Testis (tissue), 5 donors: ENCODE measurements at places on chromosomes 7 and 10.

DNA sequence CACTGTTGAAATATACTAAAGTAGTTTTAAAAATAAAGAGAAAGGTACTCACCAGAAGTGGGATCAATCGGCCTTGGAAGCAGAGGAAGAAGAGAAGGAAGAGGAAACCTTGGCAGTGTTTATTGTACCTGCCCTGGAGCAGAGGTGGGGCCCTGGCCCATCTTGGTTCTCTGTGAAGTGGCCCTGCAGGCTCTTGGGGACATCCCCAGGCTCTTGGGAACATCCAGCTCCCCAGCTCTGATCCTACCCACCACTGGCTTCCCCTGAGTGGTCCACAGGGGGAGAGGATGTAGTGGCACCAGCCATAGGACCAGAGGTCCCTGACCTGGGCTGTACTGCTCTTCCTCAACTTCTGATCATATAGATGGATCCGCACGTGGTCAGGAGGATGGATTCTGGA lies 22.3 kb upstream of the RET start:
- no peak for DNase-seq

DNA sequence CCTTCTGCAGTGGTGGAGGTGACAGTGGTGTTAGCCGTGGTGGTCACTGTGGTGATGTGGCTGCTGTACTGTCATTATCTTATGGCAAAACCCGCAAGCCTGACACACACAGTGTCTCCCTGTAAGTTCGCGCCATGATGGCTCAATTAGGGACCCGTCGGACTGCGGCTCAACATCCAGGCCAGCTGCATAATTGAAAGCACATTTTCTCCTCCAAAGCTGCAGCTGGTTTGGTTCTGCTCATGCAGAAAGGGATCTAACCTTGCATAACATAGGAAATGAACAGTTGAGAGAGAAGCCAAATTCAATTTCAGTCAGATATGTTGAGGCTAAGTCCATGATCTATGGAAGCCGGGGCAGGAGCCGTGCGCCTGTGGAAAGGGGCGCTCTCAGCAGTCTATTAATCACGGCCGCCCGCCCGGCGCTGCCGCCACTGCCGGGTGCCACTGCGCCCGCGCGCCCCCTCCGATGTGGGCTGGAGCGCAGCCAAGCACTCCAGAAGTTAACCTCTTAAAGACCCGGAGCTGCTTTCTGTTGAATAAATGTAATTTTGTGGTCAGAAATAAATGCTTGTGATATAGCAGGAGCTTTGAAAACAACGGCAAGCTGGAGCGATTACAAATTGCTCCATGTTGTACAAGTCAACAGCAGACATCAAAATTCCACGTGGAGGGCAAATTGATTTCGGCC lies 227.7 kb downstream of the CUX1 start:
- peak; percentile 32 for DNase-seq

GRCh38 chr10:129697463-129698247 lies 230.6 kb downstream of the MGMT start:
- DNase-seq, result no peak

- DNase-seq, result peak; percentile 21
Measured at GRCh38 chr7:121873289-121874194, 581 bp downstream of the PTPRZ1 start.

- peak; percentile 37 for DNase-seq
Measured at GRCh38 chr10:86523348-86523747, 1.8 kb upstream of the WAPL start.

DNA sequence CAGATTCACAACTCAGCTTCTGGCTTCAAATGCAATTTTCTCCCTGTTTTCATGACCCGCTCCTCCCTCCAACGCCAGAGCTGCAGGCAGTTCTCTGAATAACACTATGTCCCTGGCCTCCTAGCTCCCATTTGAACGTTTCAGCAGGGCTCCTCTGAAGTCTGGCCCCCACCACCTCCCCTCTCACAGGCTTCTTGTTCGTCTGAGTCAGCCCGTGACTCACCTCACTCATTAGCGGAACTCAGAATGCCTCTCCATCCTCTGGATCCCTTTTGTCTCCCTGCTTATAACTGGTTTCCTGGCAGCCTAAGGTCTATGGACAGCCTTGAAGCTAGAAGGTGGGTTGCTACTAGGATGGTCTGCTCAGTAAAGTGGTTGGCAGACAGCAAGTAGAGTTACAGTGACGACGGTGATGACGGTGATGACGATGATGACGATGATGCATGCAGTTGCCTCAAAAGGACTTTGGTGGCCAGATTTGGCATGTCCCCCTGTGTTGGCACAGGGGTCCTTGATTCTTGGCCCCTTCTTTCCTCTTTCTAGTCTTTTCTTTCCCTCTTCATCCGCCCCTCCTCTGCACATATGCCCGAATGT lies 83.3 kb upstream of the MKLN1 start:
- DNase-seq, result peak; percentile 84

DNA sequence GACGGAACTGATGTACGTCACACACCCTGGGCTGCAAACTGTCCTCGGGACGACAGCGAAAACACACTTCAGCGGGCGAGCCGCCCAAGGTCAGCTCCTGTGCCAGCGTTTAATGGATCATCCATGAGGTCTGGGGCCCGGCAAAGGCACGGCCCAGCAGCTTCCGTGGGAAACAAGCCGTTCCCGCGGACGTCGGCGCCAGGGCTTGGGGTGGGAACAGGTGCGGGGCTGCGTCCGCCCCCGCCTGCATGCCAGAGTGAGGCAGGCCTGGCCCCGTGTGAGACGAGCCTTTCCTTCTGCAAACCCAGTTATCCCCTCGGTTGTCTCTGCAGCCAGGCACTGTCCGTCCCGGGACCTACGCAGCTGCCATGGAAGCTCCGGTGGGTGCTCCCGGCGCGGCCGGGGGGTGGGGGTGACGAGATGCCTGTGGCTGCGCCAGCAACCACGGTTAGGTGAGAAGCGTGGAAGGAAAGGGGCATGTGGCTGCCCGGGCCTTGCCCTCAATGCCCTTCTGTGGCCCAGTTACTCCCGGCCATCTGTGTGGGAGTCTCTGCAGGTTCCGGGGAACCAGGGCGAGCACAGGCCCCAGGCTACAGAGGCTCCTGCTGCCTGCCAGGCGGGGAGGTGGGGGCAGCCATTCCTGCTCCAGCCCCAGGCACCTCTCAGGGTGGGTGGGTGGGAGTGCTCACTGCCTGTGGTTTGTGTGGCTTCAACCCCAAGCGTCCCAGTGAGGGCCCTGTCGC lies 42.2 kb upstream of the PDGFA start:
- peak; percentile 90 for DNase-seq

GRCh38 chr7:157457355-157458253 lies 120.8 kb downstream of the DNAJB6 start:
- no peak for DNase-seq

GRCh38 chr10:128926711-128927110 lies 540.3 kb upstream of the MGMT start:
- DNase-seq, result no peak

DNA sequence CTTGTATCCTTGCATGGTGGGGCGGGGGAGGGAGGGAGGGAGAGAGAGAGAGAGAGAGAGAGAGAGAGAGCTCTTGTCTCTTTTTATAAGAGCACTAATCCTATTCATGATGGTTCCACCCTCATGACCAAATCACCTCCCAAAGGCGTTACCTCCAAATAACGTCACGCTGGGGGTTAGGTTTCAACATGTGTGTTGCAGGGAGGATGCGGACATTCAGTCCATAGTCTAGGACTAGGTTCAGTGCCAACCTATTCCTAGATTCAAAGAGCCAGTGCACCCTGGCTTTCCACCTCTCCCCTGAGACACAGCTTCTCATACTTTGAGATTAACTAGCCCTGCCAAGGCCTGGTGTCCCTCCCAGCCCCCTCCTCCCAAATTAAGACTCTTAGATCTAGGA lies 123.0 kb downstream of the GRK5 start:
- DNase-seq, result no peak

DNA sequence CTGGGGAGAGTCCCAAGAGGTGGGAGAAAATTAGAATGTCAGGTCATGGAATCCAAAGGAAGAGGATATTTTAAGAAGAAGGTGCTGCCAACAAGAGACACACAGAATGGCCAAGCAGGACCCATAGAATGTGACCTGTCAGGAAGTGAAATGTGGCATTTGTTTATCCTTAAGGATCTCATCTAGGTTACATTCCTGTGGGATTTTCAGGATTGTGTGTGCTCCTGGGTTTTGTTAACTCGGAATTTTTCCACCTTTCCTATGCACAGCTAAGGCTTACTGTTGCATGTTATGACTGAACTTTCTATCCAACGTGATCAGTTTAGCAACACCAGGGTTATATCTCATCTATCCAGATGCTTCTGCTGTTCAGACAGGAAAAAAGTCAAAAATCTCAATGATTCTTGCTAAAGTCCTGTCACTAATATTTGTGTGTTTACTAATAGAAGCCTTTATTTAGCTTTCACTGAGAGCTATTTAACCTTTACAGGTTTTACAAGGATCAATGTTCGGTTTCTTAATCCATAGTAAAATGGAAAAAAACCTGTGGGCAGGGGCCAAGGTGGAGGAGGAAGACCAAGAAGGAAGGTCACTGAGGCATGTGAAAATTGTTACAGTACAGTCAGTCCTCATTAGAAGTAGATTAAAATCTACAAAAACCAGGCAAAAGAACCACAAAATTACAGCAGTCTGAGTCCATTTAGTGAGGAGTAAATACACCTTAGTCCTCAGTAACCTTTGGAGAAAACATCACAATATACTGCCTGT lies 437.8 kb upstream of the NPVF start:
- DNase-seq, result no peak

DNA sequence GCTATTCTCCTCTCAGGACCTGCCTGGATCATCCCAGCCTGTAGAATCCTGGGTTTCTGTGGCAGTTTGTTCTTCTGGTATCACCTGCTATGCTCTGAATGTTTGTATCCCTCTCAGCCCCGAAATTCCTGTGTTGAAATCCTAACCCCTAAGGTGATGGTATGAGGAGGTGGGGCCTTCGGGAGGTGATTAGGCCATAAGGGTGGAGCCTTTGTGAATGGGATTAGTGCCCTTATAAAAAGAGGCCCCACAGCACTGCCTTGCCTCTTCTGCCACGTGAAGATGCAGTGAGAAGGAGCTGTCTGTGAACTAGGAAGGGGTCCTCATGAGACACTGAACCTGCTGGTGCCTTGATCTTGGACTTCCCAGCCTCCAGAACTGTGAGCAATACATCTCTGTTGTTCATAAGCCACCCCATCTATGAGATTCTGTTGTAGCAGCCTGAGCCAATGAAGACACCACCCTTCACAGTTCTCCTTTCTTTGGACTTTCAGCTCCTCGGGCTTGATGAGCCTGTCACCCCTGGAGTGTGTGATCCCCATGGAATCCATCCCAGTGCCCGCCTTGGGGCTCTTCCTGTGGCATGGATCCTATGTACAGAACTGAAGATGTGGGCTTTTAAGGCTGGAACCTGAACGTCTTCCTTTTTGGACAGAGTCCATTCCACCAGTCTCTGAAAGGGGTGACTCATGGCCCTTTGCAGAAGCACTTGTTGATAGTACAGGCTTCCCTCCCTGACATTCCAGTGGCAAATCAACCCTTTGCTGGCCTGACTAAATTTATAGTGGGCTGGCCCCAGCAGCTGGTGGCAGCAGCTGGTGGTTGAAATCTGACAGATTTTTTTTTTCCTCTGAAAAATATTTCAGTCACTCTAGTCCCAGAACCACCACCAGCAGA lies 138.0 kb downstream of the TACC2 start:
- no peak for DNase-seq

GRCh38 chr10:57867241-57867640 lies 400.5 kb downstream of the IPMK start:
- no peak for DNase-seq

- no peak for DNase-seq
Measured at GRCh38 chr10:93876381-93876780, 17.4 kb upstream of the SLC35G1 start.

GRCh38 chr7:8154272-8154671 lies 107.7 kb downstream of the ICA1 start:
- no peak for DNase-seq

- DNase-seq, result no peak
Measured at GRCh38 chr7:10122551-10123100, 851.0 kb upstream of the PHF14 start.

- no peak for DNase-seq
Measured at GRCh38 chr10:51532044-51532443, 167.4 kb downstream of the CSTF2T start.

GRCh38 chr7:155482511-155483183 lies 24.7 kb downstream of the EN2 start:
- DNase-seq, result peak; percentile 12

- DNase-seq, result no peak
Measured at GRCh38 chr7:100933734-100934133, 15.6 kb upstream of the MUC3A start.

DNA sequence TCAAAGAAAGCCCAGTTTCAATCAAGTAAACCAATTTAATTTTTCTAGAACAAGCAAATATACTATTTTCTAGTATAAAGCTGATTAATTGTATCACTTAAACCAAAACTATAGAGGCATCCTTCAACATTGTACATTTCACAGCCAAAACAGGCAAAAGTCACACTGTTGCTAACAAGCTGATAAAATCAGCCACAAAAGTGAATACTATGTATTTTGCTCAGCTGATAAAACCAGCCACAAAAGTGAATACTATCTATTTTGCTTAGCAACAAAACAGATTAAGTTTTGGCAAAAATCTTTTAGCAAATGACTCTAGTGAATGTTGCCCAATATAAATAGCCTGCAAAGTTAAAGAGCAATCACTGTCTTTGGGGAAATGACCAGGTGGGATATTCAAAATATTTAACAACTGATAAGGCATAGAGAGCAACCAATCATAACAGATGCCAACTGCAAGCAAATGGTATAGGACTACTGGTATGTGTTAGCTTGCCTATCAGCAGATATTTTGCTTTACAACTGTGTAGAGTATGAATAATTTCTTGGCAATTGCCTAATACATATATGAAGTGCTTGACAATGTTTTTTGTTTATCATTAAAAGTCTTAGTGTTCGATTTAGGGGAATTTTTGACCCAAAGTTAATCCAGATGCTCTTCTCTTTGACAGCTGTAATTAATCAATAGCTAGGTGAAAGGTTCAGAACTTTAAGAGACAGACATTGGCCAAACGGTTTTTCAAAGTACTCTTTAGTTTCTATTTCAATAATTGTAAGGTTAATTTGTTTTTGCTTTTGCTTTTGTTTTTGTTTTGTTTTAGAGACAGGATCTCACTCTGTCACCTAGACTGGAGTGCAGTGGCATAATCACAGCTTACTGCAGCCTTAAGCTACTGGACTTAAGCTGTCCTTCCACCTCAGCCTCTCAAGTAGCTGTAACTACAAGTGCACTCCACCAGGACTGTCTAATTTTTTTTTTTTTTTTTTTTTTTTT lies 44.4 kb upstream of the SP4 start:
- peak; percentile 23 for DNase-seq

GRCh38 chr7:36736090-36736898 lies 12.0 kb upstream of the AOAH start:
- DNase-seq, result no peak

- DNase-seq, result no peak
Measured at GRCh38 chr10:57955076-57955475, 312.6 kb downstream of the IPMK start.

GRCh38 chr7:130069179-130069977 lies 956 bp upstream of the KLHDC10 start:
- DNase-seq, result peak; percentile 36

GRCh38 chr7:158488181-158488971 lies 99.2 kb downstream of the PTPRN2 start:
- no peak for DNase-seq

DNA sequence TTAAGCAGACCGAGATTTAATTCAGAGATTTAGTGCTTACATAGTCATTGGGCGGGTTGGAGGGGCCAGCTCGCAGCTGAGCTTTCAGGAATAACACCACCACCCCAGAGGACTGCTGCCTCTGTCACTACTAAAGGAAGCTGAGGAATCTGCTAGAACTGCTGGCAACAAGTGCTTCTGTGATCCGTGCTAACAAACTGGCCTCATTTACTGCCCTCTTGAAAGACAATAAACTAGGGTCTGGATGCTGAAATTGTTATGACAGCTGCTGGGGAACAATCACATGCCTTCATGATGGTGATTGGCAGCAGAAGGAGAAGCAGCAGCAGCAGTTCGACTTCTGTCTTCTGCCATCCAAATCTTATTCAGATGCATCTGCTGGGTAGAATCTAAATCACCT lies 285.5 kb upstream of the TAC1 start:
- no peak for DNase-seq
